ENCODE measurements at places on chromosomes 16 and 17.

- no peak for DNase-seq
Observed at GRCh38 chr17:64615028-64615677, 47.0 kb downstream of the SMURF2 start.

GRCh38 chr16:12283596-12283995, 307.1 kb downstream of the SNX29 start:
- no peak for DNase-seq

DNA sequence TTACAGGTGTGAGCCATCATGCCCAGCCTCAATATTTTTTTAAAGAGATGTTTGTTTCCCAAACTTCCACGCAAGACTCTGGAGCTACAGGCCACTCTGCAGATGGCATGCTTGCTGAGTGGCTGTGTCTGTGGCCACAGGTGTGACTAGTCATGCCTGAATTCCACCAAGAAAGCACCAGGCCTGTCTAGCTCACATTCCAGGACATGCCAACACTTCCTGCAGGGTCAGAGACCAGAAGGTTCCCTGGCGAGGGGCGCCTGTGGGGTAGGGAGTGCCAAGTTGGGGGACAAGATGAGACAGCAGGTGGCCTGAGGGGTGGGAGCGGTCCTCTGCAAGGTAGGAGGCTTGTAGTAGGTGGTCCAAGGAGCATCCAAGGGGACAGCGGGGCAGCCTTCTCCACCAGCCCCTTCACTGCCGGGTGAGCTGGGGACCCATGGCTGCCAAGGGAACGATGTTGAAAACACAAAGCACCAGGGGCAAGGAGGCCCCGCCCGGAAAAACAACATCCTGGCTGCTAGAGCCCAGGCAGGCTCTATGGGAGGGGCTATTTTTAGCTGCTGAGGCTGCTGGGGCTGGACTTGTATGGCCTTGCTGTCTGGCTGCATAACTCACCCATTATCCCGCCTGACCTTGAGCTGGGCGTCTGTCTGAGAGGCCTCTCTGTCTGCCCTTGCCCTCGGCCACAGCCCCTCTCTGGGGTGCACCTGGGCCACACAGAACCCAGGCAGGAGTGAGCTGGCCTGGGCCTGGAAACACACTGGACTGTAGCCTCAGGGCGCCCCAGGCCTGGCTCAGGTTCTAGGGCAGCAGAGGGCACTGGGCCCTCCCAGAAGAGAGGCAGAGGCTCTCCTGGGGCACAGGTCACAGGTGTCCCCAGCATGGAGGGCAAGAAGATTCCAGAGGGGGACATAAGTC, 5.7 kb downstream of the TRIM47 start:
- DNase-seq: no peak

DNA sequence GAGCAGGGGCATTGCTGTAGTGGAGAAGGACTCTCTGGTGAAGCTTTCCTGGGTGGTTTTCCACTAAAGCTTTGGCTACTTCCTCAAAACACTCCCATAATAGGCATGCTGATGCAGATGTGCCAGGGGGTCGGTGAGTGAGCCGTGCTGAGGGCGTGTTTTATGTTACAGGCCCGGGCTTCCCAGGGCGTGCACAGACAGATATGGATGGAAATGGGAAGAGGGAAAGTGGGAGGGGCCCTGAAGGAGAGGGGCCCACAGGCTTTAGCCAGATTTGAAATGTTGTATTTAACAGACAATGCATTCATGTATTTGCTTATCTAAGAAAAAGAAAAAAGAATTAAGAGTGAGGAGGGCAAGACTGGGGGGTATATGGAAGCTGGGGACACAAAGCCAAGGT, 56.3 kb downstream of the IL21R start:
- DNase-seq: no peak

DNA sequence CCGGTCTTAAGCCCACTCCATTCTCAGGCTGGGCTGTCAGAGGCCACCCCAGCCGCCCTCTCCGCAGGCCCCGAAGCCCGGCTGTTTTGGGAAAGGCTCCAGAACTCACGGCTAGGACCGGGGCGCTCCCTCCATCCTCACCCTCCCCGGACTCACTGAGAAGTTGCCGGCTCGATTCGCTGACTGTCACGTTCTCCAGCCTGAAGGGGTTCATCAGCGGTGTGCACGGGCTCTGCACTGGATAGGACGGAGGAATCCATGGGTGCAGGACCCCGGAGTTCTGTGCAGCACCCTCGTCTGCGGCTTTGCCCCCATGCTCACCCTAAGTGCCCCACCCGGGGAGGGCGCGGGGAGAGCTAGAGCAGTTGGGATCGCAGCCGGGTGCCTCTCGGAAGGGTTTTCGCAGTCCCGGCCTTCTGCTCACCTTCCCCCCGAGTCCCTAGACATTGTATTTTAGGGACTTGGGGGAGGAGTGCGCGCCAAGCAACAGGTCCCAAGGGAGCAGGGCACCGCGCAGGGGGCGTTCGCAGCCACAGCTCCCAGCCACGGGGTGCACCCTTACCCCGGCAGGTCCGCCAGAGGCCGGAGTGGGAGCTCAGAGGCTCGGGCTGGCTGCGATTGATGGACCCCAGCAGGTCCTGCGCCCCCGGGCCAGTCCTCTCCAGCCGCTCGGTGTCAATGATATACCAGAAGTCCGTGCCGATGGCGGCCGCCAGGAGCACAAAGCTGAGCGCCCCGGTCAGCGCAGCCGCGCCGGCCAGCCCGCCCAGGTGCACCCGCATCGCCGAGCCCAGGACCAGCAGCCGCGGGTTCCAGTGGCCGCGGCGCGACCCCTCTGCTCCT, 1.0 kb downstream of the TMEM114 start:
- no peak for DNase-seq

DNA sequence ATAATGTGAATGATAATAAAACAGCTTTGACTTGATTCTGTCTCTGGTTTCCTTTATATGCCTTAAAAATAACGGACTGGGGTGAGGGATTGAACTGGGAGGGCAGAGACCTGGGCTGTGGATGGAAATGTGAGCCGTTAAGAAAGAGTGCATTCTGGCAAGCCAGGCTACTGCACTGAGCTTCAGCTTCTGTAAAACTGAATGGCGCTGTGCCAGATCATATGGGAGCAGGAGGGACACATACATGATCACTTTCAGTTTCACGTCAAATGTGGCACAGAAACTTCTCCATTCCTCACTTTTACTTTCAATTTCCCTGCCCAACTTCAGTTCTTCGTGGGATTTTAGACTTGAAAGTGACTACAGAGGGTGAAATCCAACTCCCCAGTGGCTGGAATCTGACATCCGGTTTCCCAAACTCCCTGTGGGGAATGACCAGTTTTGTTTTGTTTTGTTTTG, 1.1 kb downstream of the MT2A start:
- peak; percentile 89 for DNase-seq

- no peak for DNase-seq
Observed at GRCh38 chr16:30530163-30531037, 4.0 kb upstream of the ZNF768 start.
